Lung (tissue), 17 donors: ENCODE measurements at places on chromosomes 4 and X. TPM values are rescaled to one million over a fixed set of nuclear protein-coding genes. Genes with fewer than 3 reads are reported as not detected.

- DNase-seq = no peak
Observed at GRCh38 chr4:30553706-30554105, 166.5 kb upstream of the PCDH7 start.

GRCh38 chrX:42025861-42026260 is 102.5 kb upstream of the CASK start:
- DNase-seq = peak; percentile 2

GRCh38 chr4:108906006-108906405 is 143.2 kb upstream of the ETNPPL start:
- DNase-seq = no peak

S100P gene
- 64.5 TPM for total RNA-seq

EIF2S3 gene
- 138 TPM for total RNA-seq
